ENCODE measurements at places on chromosomes 7 and 10.

DNA sequence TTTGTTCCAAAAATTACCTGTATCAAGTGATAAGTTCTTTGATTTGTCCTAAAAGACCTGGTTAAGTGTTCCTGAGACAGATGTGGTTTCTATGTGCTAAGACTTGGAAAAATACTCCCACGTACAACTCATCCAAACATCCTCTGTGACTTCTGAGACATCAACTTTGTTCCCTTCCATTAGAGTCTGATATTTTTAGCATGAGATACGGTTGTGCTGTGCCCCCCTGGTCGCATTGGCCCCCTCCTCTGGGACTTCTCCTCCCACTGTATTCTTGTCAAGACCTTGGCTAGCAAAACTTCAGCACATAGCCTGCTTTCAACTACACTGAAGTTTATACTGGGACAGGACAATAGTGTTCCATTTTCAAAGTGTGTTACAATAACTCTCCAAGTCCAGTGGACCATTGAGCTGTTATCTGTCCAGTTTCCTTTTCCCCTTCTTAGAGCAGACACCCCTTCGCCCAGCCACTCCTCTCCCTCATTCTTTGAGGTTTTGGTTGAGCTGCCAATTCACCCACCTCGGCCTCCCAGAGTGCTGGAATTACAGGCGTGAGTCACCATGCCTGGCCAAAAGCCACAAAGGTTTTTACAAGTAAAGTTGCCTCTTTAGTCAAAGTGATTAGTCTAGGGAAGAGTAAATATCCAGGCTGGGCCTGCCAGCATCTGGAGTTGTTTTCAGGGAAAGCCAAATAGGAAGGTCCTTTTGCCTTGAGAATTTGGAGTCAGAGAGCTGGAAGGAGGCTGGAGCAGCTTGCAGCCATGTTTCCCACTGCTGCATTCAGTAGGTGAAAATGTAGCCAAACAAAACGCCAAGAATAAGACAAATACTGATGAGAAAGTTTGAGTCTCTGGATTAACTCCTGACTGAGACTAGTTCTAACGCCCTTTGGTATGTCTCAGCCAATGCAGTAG, 17.8 kb upstream of the PDLIM1 start:
- DNase-seq = no peak

DNA sequence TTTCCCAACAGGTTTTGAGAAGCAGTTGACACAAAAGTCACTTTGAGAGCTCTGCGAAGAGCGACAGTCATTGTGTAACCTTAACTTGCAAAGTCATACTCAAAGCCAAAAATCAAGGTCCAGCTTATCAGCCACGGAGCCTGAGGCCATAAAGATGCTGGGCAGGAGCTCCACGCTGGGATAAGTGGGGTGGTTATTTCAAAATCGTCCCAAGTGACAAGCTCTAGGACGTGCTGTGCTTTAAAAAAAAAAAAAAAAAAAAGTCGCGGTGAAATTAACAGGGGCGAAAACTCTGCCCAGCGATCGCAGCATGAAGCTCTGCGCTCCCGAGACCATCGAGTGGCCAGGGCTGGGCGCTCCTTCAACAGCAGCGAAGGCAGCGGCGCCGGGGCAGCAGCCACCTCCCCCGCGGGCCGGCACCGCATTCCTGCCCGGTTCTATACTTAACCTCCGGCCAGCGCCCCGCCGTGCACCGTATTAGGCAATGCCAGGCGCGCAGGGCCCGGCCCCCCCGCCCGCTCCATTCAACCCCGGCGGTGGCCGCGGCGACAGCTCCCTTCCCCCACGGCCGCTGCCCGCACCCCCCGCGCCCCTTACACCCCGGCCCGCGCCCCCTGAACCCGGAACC, 657 bp downstream of the HACD1 start:
- DNase-seq = peak; percentile 5

DNA sequence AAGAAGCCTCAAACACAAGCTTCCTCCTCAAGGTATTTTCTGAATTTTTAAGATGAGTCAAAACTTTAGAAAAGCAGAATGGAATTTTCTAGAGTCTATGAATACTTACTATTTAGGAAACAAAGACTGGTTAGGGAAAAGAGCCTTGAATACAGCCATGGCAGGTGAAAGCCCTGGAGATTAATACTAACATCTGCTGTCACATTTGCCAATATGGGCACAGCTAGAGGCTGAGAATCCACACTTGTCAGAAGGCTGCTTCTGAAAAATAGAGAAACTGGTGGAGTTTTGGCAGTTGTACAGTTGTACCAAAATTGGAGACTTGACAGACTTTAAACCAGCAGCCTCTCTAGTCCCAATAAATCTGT, 24.3 kb upstream of the CNNM1 start:
- DNase-seq = no peak

GRCh38 chr7:117809958-117810357, 63.3 kb downstream of the CTTNBP2 start:
- no peak for DNase-seq

- no peak for DNase-seq
Measured at GRCh38 chr7:122942765-122943164, 52.7 kb downstream of the TAS2R16 start.

GRCh38 chr7:15755061-15755460, 68.6 kb upstream of the MEOX2 start:
- DNase-seq = no peak

All from stimulated activated CD4-positive, alpha-beta T cell treated with anti-CD3 and anti-CD28 coated beads, Interleukin-12 subunit alpha, Interleukin-12 subunit beta, amount 100 ng/mL, for 24 hours (primary cell).